ENCODE measurements at places on chromosomes 5 and 9.

DNA sequence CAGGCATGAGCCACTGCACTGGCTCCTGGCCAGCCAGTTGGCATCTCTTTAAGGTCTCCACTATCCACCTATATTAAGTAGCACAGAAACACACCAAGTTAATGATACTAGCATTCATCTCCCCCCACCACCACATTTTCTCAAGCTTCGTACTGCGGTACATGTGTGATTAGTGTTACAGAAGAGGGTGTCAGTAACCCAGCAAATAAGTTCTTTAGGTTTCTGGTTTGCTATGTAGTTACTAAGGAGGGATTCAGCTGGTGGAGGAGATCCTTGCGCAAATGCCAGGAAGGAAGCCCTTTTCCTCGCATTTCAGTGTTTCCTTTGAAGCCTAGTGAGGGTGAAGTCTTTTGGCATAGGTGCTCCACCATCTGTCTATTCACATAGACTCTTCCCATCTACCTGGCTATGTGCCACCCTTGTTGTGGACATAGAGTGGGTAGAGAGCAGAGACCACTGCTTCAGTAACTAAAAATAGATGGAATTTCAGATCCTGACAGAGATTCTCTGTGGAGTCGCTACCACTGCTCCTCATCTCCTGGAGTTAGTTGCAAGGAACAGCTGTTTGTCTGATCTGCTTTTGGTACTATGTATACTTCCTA lies 16.7 kb downstream of the UBE2D2 start:
- no peak for DNase-seq

DNA sequence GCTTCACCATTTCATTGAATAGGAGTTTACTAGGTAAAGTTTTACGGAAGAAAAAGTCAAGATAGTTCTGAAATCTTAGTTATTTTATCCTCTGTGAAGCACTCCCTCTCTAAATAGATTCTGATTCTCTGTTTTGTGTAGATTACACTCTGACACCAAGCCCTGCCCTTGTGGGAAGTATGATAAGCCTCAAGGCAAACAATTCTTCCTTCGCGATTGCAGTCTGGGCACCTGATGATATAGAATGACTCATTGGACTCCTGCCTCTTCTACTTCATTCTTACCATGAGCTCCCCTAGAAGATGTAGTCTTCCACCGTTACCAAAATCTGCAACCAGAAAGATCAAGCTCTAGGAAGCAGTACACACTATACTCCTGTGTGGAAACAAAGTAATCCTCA lies 626.9 kb upstream of the PTGER4 start:
- no peak for DNase-seq

DNA sequence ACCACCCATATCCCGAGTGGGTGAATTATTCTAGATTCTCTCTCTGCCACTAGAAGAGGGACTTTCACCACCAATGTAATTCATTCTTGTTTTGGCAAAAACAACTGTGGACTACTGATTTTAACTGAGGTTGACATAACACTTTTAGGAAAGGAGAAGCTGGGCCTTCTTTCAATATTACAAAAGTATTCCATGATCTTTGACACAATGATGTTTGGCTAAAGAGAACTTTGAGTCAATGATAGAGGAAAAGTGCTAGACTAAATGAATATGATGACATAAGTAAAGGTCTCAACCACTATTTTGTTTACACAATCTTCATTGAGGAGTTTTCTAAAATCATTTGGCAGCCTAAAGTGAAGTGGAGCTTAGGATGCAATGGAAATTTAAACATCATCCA lies 336.9 kb upstream of the PDE4D start:
- DNase-seq: no peak

DNA sequence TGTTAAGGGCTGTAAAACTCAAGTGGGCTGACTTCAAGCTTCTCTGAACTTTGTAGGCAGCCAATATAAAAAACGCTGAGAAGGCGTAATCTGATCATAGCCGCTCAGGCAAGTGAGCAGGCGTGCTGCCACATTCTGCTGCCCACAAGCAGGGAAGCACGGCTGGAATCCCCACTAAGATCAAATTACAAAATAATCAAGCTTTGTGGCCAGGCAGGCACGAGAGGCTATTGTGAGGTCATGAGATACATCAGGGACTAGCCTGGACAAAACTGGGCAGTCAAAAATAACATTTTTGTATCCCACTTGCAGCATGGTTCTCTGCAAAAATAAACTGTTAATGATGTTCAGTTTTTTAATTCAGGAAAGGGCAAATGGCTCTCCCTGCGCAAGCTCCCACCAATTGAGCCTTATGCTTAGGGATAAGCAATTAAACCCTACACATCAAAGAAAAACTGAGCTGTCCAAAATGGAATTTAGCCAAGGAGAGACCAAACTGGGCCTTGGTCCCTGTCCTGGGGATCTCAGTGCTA lies 64.0 kb downstream of the POU5F2 start:
- no peak for DNase-seq

DNA sequence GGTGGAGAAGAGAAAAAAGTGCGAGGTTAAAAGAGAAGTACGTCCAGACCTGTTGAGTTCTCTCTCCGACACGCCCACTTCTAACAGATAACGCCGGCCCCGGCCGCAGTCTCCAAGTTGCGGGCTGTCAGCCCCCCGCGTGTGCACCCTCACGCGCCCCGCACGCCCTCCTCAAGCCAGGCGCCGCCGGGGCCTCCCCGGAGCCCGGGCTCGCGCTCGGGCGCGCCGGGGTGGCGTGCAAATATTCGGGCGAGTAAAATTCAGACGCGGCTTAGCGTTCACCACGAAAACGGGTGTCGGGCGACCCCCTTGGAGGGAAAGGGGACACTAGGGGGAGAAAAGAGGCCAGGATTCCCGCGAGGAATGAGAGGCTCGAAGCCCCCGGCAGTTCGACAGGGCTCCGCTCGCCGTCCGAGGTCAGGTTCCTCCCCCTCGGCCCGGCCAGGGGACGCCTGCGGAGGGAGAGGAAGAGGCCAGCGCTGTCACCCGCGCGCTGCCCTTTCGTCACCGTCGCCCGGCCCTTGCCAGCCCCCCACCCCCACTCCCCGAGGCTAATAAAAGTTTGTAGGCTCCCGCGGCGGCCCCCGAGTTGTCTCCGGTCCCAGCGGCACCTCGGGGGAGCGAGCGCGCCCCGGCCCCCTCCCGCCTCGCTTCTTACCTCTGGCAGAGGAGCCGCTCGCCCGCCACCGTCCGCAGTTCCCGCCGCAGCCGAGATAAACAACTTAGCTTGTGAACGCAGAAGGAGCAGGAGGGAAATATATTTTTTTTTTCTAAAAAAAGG lies 743 bp downstream of the NR3C1 start:
- DNase-seq: peak; percentile 65

- no peak for DNase-seq
Measured at GRCh38 chr9:133971121-133971951, 20.8 kb downstream of the VAV2 start.

- no peak for DNase-seq
Measured at GRCh38 chr5:167525004-167525403, 766.4 kb upstream of the WWC1 start.

GRCh38 chr5:33372721-33373472 lies 67.9 kb upstream of the TARS1 start:
- no peak for DNase-seq

GRCh38 chr5:125137535-125137934 lies 391.1 kb upstream of the ZNF608 start:
- no peak for DNase-seq
